Panc1 (cell line): ENCODE measurements at places on chromosomes 7 and 10. TPM values are rescaled to one million over a fixed set of nuclear protein-coding genes. Genes with fewer than 3 reads are reported as not detected.
A peak's percentile ranks its signal among the peaks of the same experiment; 100 is the strongest.

DNA sequence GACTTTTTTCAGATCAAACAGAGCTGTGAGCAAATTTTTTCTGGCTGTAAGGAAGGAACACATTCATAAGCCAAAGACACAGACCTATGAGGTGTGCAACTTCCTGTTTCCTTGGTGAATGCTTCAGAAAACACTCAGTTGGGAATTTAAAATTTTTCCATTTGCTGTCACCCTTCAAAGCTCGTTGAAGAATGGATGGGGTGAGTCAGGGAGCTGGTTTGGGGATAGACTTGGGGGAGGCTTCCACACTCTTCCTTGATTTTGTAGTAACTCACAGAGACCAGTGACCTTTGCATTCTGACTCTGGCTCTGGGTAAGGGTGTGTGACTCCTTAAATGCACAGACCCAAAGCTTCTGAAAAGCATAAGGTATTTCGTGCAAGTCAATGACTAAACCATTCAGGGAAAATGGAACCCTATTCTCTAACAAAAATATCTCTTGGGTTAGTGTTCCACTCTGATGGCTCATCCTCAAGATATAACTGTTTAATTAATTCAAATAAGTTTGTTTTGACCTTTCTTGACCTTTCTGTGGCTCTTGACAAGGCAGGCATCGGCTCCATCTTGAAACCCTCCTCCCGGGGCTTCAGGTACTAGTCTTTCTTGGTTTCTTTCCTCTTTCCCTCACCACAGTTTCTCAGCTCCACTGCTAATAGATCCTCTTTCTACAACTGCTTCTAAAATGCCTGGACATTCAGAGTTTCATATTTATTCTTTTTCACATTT is 227.8 kb upstream of the INHBA start:
- DNase-seq = no peak

- DNase-seq = no peak
Measured at GRCh38 chr7:123635551-123636359, 19.9 kb upstream of the LMOD2 start.

- DNase-seq = no peak
Measured at GRCh38 chr7:118148930-118149329, 35.0 kb upstream of the LSM8 start.

DNA sequence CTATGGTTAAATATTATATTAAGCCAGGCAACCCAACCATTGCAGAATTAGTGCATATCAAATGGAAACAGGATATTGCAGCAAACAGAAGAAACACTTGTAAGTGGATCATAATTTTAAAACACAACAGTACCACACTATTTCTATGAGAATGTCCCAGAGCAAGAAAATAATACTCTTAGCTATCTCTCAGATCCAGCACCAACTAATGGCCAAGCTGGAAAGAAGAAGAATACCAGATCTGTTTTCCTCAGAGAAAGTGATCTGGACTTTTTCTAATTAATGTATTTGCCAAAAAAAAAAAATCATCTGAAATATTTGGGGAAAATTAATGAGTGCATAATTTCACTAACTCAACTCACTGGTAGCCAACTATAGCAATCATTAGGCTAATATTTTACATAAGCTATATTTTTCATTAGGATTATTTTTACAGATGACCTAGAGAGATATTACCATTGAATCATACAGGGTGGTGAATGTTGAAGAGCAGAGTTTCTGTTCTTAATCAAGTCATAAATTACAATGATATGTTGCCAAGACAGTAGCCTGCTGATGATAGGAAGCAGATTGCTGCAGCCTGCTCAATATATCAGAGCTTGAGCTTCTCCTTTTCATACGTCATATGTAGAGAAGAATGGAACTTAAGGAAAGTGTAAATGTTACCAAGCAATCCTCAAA is 995.4 kb upstream of the LRRN3 start:
- no peak for DNase-seq

- no peak for DNase-seq
Measured at GRCh38 chr7:98860071-98860470, 9.7 kb downstream of the TMEM130 start.

- no peak for DNase-seq
Measured at GRCh38 chr7:106201164-106201563, 83.6 kb downstream of the NAMPT start.

DNA sequence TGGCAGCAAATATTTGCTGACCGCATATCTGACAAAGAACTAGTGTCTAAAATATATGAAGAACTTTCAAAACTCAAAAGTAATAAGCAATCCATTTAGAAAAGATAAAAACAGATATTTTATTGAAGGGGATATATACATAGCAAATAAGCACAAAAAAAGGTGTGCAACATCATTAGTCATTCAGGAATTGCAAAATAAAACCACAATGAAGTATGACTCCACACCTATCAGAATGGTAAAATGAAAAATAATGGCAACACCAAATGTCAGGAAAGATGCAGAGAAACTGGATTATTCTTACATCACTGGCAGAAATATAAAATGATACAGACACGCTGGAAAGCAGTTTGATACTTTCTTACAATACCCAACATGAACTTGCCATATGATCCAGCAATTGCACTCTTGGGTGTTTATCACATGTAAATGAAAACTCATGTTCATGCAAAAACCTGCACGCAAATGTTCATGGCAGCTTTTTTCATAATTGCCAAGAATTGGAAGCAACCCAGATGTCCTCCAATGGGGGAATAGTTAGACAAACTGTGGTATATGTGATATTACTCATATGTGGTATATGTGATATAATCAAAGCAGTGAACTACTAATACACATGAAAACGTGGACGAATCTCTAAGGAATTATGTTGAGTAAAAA is 645.5 kb downstream of the GRID1 start:
- no peak for DNase-seq

DNA sequence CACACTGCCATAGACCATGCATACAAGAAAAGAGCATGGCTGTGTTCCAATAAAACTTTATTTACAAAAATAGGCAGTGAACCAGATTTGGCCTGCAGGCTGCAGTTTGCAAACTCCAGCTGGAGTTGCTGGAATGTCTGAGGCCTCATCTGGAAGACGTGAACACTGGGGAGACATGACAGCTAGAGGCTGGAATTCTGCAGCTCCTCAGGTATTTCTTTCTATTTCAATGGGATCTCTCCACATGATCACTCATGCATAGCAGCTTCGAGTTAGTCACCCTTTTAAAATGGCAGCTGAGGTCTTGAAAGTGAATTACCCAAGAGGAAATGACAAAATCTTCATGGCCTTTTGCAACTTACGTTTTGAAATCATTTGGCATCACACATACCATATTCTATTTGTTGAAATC is 52.6 kb upstream of the BET1 start:
- peak; percentile 25 for DNase-seq

DNA sequence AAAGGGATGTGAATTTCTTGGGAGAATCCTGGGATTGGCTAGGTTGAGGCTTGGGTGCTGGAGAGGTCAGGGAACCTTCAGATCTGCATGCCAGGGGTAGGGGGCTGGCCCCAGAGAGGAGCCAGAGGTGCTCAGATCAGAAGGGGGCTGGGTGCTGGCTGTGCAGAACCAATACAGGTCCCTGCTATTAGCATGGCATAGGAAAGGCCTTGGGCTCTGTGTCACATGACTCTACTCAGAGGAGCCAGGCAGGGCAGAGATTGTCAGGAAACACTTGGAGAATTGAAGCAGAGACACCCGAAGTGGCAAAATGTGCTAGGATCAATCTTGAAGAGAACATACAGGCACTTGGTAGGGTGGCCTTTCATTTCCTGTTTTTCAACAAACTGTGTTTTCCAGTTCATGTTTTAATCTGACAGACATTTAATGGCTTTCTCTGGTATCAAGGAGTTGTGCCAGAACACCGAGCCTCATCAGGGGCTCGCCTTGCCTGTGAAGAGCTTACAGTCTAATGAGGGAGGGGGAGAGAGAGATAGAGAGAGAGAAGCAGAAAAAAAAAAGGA is 498.9 kb downstream of the RPS24 start:
- DNase-seq = no peak

- no peak for DNase-seq
Measured at GRCh38 chr7:114930829-114931655, 9.1 kb downstream of the MDFIC start.

GRCh38 chr10:103839519-103839871 is 15.9 kb downstream of the SH3PXD2A start:
- DNase-seq = no peak

GRCh38 chr10:14751014-14751896 is 23.4 kb downstream of the FAM107B start:
- no peak for DNase-seq

- DNase-seq = no peak
Measured at GRCh38 chr10:71131096-71131495, 81.3 kb upstream of the UNC5B start.

DNA sequence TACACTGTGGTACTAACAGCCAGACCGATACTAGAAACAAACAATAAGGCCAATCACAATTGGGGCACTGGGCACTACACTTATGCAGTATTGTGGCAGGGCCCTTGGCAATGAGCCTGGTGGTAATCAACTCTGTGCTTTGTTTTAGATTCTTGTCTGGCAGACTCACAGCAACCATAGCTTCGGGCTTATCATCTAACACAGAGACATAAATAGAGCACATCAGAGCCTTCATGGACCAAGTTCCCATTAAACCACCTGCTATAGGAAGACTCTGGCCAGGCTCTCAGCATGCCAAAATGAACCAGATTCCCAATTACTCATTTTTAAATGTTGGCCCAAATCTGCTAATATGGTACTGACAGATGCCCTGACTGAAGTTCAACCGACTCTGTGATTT is 218.6 kb downstream of the DGKI start:
- DNase-seq = no peak

DNA sequence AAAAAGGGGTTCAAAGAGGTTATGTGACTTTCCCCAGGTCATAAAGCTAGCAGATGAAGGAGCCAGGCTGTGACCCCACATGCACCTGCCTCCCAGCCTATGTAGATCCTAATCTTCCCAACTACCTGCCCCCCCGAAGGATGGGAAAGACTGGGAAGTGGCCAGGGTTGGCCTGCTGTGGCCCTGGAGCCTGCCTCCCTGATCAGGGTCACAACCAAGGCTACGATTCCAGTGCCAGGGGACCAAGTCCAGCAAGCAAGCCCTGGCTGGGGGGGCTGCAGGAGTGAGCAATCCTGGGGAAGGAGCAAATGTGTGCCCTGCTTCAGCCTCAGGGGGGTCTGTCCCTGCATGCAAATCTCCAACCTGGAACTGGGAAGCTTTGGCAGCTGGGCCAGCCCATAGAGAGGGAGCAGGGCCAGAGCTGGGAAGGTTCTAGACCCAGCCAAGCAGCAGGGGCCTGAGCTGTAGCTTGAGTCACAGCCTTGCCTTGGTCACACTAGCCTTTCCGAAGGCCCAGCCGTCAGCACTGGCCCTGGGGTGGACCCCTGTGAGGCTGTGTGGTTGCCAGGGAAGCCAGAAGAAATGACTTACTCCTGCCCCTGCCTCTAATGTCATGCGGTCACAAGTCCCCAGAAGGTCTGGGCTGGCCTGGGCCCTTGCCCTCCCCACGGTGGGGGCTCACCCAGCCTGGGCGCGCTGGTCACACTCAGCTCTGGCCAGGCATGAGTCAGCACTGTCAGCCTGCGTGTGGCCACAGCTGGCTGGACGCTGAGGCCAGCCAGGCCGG is 96.4 kb upstream of the ZMIZ1 start:
- peak; percentile 57 for DNase-seq

DNA sequence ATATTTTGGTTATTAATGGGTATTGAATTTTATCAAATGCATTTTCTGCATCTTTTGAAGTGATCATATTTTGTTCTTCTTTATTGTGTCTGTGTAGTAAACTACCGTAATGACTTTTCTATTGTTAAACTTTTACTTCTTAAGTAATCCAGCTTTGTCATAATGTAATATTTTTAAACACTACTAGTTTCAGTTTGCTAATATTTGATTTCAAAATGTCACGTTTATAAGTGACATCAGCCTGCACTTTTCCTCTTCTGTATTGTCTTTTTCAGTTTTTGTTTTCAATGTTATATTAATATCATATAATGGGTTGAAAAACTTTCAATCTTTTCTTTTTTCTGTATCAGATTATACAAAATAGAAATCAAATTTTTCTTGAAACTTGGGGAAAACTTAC is 71.6 kb upstream of the ANKRD1 start:
- DNase-seq = no peak

GRCh38 chr7:16668978-16669377 is 23.0 kb downstream of the BZW2 start:
- no peak for DNase-seq

- no peak for DNase-seq
Measured at GRCh38 chr7:132030086-132030568, 473.7 kb upstream of the PODXL start.

- no peak for DNase-seq
Measured at GRCh38 chr7:159098811-159099655, 45.6 kb downstream of the VIPR2 start.

GRCh38 chr7:139245401-139245800 is 14.4 kb downstream of the UBN2 start:
- DNase-seq = no peak

GRCh38 chr7:47318395-47319182 is 263.3 kb downstream of the TNS3 start:
- DNase-seq = no peak

DNA sequence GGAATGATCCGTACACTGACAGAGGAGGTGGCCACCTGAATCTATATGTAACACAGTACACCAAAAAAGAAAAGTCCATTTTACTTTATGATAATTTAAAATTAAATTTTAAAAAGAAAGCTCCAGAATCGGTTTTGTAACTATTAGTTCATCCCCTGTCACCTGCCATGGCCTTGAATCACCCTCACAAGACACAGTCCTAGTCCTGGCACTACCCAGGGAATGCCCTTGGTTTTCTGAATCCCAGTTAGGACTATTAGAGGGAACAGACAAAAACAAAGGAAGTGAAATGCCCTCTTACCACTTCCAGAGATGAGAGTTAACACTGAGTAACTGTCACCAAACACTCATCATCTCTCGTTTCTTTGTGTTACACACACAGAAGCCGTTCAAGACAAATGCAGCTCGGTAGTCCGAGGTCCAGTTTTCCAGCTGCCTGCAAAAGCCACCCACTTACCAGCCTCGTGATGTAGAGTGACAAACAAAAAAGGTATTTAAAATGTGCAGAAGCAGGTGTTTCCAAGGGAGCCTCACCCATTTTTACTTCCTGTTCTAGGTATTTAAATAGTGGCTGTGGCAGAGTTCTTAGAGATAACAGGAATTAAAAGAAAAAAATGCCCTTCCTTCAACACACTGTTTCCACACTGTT is 6.1 kb downstream of the PTPRN2 start:
- no peak for DNase-seq

- no peak for DNase-seq
Measured at GRCh38 chr10:133082685-133083421, 4.9 kb upstream of the ADGRA1 start.

MLXIPL gene
- 7.2 TPM for total RNA-seq

DPP6 gene
- not detected for total RNA-seq

PAX4 gene
- not detected for total RNA-seq

BLNK gene
- 0.10 TPM for total RNA-seq

SFTPA1 gene
- 3.8 TPM for total RNA-seq

MKX gene
- not detected for total RNA-seq

AGBL3 gene
- total RNA-seq = 2.5 TPM

CXCL12 gene
- total RNA-seq = 0.82 TPM

SVOPL gene
- not detected for total RNA-seq

HOXA4 gene
- 0.39 TPM for total RNA-seq

NEUROD6 gene
- not detected for total RNA-seq

STOX1 gene
- 5.8 TPM for total RNA-seq

FAM25G gene
- not detected for total RNA-seq

TRPV6 gene
- total RNA-seq = not detected

FRG2B gene
- not detected for total RNA-seq

BRAF gene
- 26.3 TPM for total RNA-seq
